ENCODE measurements at places on chromosomes 2 and 18. TPM values are rescaled to one million over a fixed set of nuclear protein-coding genes. Genes with fewer than 3 reads are reported as not detected.

NAT8 gene
- total RNA-seq: not detected

REG3G gene
- not detected for total RNA-seq

CRYGC gene
- not detected for total RNA-seq

RESP18 gene
- not detected for total RNA-seq

SLC40A1 gene
- total RNA-seq: not detected

HOXD13 gene
- total RNA-seq: 3.8 TPM

PDE1A gene
- 16.3 TPM for total RNA-seq

WNT6 gene
- not detected for total RNA-seq

SRD5A2 gene
- not detected for total RNA-seq

C2orf15 gene
- not detected for total RNA-seq

All from GM23248 (cell line).